ENCODE measurements at places on chromosomes 2 and 18.

DNA sequence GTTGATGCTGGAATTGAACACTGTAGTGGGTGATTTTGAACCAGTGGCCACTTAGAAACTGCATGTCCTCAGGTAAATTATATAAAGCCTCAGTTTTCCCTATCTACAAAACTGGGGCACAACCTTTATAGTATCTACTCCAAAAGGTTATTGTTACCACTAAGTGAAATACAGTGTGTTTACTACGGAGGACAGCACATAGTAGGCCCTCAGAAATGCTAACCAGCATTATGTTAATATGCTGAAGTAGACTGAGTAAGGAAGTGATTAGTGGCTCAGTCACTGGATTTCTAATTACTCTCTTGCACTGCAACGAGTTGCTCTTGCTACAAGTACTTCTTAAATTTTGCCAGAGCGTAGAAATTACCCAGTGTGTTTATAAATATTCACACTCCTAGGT lies 139.5 kb downstream of the HAUS1 start:
- no peak for DNase-seq

DNA sequence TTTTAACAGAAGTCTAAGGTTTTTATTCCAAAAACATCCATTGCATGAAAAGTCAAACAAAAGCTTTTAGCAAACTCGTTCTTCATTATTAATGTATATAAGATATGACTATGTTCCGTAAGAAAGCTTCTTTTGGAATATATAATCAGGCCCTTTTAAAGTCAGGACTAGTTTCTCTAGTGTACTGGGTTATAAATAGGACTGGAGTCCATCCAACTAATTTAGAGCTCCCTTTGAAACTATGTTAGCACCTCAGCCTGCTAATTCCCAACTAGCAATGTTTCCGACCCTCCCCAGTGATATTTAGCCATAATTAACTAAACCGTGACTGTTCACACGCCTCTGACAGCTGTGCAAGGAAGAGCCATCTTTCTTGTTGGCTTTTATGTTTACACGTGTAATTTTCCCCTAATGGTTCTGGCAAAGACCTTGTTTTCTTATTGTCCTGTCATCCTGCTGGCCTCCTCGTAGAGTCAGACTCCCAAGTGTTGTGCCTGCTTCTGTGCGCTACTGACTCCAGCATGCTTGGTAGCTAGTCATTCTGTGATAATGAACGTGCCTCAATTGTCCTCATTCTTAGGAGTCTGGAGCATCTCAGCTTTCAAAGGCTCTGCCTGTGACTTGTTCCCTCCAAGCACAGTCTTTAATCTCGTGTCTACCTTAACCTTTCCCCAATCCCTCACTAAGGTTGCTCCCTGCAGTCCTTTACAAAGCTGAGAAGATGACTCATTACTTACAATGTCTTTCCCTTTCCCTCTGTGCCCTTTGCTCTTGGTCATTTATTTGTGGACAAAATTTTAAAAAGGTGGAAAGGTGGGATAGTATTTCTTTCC lies 172.2 kb upstream of the RASGRP3 start:
- DNase-seq = no peak

GRCh38 chr2:18833941-18834340 lies 244.6 kb upstream of the NT5C1B start:
- DNase-seq = no peak

DNA sequence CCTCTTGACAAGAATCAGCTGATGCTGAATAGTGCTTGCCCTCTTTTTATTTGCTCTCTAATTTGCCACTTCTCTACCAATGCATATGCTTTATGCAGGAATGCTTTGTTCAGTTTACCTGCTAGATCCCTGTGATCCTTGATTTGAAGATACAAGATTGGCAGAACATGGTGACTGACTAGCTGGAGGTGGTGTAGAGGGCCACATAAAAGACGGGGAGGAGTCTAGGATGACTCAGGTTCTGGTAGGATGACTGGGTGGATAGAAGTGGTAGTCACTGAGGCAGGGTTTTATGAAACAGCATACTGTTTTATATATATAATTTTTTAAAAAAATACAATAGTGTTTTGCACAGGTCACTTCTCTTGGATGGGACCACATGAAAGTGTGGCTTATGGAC lies 6.3 kb upstream of the ADGRF3 start:
- DNase-seq = no peak

All from CD4-positive, alpha-beta memory T cell (primary cell).